ENCODE measurements at places on chromosomes 2 and 18.

GRCh38 chr2:197168705-197169104 lies 141.9 kb downstream of the ANKRD44 start:
- peak; percentile 65 for DNase-seq

DNA sequence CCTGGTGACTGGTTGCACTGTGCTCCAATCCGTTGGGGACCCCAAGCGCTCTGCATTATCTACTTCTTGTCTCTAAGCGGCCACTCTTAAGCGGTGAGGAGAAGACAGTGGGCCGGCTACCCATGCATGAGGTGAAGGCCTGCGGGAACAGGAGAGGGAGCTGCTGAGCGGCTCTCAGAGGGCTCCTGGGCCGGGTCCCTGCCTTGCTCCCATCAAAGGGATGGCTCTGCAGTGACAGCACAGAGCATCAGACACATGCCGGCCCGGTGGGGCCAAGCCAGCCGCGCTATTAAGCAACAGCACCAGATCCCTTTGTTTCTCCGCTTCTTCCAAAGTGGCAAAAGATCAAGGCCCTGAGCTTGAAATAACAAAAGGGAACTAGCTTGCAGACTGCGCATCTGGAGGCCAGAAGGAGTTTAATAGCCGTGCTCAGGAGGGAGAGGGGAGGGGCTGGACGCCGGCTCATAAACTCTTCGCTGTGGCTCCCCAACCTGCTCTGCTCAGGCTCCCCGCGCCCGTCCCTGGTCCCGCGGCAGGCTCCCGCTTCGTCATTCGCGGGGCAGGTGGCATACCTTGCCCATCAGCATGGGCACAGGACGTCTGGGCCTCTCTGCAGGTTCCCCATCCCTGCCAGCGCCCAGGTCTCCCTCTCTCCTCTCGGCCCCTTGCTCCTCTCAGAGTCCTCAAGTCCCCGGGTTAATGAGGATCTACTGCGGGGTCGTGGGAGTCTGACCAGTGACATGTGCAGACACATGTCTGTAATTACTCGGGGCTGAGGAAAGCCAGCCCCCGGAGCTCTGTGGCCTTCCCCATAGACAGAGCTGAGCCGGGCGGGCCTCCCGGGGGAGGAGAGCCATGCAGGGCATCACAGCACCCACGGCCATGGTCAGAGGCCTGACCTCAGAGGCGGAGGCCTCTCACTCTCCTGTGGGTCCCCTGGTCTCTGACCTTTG lies 96.7 kb downstream of the ASB1 start:
- DNase-seq: no peak

- no peak for DNase-seq
Measured at GRCh38 chr2:225196579-225196978, 154.3 kb upstream of the DOCK10 start.

DNA sequence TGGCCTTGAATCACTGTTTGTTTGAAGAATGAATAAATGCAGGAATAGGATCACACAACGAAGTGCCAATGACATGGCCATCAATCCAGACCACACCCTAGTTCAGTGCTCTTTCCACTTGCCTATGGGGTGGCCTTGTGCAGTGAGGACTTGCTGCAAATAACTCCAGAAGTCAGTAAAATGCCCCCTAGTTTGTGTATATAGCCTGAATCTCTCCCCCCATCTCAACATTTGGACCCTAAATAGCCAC lies 299 bp downstream of the FABP1 start:
- no peak for DNase-seq

DNA sequence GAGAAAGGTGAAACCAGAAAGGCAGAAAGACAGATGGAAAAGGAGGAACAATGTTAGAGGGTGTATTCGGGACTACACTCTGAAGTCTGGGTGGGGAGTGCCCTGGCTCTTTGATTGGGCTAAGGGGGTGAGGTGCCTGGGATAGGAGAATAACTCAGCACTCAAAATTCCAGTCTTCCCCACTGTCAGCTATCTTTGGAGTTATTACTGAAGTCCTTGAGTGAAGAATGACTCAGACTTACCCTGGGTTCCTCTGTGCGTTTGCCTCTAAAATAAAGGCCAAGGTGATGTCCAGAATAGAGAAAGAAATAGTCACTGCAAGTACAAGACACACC lies 151.8 kb upstream of the SERPINE2 start:
- DNase-seq: no peak
